Left renal cortex interstitium (tissue), 4 donors: ENCODE measurements at places on chromosomes 7 and 10.

- no peak for DNase-seq
Measured at GRCh38 chr10:29730458-29730857, 95.7 kb upstream of the SVIL start.

DNA sequence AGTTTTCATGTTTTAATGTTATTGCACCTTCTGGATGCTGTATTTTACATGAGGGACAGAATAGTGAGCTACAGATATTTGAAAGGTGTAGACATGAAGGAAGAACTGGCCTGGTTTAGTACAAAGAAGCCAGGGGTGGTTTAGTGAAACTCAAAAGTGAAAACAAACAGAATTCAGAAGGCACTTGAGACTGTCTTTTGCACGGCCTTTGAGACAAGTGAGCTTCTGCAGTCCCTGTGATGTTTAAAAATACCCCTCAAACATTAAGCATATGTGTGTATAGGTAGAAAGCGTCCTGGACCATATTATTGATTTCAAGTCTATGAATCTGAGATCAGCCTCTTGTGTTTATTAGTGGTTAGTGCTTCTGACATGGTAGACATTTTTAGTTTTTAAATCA lies 118.9 kb downstream of the CDK14 start:
- DNase-seq, result no peak

- DNase-seq, result no peak
Measured at GRCh38 chr10:71820966-71821365, 30.1 kb downstream of the PSAP start.

GRCh38 chr7:46600340-46600739 lies 679.3 kb upstream of the IGFBP3 start:
- DNase-seq, result no peak

- DNase-seq, result no peak
Measured at GRCh38 chr7:134767520-134768168, 11.8 kb upstream of the CALD1 start.

GRCh38 chr7:46032942-46033341 lies 111.9 kb upstream of the IGFBP3 start:
- DNase-seq, result no peak

DNA sequence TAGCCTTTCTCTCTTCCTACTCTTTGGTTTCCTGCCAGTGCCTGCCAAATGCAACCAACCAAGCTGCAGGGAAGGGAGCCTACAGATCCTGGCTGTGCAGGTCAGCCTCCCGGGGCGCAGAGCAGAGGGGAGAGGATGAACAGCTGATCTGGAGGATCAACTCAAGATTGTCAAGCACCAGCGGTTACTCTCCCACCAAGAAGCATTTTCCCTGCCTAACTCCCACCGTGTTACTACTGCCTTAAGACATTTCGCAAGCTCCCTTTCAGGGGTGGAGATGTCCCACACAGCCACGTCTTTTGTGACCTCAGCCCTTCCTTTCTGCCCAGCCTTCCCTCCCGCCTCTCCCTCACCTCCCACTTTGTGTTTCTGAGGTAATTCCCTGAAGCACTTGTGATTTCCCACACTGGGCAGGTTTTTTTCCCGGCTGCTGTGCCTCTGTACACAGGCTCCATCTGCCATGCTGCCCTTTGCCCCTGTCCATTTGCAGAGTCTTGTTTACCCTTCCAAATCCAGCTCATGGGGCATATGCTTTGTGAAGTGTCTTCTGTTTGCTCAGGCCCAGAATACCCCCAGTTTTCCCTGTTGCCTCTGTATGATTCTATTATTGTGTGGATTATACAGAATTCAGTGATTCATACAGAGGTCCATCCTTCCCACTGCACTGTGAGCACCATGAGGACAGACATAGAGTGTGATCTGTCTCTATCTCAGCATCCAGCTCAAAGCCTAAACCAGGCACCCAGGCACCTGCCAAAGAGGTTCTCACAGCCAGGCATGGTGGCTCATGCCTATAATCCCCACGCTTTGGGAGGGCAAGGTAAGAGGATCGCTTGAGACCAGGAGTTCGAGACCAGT lies 40.9 kb upstream of the PAPSS2 start:
- DNase-seq, result no peak

- DNase-seq, result no peak
Measured at GRCh38 chr10:103685880-103686669, 169.3 kb downstream of the SH3PXD2A start.

- DNase-seq, result no peak
Measured at GRCh38 chr7:24334012-24334411, 50.0 kb downstream of the NPY start.

- DNase-seq, result no peak
Measured at GRCh38 chr10:69506487-69506833, 55.2 kb downstream of the TSPAN15 start.

- DNase-seq, result no peak
Measured at GRCh38 chr7:40531956-40532355, 397.2 kb downstream of the SUGCT start.

- no peak for DNase-seq
Measured at GRCh38 chr10:103083266-103083976, 109.7 kb downstream of the NT5C2 start.

- no peak for DNase-seq
Measured at GRCh38 chr10:14039968-14040668, 290.6 kb downstream of the FRMD4A start.

DNA sequence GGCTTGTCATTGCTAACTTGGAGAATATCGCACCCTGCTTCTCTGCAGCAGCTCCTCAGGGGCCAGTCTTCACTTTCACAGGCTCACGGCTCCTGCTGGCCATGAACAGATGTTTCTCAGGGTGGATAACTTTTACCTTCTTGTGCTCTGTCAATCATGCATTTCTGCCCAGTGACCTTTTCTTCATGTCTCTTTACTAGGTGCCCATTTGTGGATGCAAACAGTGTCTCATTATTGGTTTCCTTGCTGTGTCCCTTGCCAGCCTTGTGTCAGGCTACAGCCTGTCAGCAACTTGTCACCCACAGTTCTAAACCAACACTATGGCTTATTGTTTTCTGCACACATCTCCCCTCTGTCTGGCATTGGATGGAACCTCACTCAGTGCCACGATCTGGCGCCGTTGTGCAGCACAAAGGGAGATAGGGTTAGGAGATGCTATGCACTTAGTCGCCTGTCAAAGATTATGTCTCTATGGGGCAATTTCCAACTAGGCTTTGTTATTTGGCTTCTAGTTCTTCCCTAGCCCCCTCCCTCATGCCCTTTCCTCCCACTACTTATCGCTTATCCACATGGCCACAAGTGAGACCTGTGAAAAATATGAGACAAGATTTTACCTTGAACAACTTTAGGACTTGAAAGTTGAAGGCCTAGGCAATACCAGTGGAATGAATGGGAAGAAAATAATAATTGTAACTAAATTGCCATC lies 45.7 kb upstream of the NXPH1 start:
- DNase-seq, result no peak

DNA sequence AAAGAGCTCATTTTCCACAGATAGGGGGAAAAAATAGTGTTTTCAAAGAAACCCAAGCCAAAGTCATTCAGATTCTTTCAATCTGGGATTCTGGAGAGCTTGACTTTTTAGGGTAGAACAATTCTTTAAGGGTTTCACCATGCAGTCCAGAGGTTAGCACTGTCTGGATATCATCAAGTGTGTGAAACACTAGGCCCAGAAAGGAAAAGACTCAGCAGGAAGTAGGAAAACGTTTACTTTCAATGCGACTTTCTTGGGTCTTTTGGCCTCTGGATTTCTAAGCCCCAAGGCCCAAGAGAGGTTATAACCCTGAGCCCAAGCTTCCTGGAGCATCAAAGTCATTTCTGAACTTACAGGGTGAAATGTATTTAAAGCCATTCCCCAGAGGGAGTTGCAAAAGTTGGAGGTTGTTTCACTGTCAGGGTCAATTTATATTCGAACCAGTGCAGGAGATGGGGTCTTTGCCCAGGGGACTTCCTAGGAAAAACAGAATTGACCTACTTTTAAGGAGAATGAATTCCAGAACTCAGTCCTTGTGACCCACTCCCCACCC lies 158.0 kb downstream of the C7orf25 start:
- DNase-seq, result no peak

- no peak for DNase-seq
Measured at GRCh38 chr10:78301891-78302738, 268.5 kb downstream of the RPS24 start.

GRCh38 chr10:17687117-17687831 lies 43.3 kb downstream of the STAM start:
- no peak for DNase-seq

DNA sequence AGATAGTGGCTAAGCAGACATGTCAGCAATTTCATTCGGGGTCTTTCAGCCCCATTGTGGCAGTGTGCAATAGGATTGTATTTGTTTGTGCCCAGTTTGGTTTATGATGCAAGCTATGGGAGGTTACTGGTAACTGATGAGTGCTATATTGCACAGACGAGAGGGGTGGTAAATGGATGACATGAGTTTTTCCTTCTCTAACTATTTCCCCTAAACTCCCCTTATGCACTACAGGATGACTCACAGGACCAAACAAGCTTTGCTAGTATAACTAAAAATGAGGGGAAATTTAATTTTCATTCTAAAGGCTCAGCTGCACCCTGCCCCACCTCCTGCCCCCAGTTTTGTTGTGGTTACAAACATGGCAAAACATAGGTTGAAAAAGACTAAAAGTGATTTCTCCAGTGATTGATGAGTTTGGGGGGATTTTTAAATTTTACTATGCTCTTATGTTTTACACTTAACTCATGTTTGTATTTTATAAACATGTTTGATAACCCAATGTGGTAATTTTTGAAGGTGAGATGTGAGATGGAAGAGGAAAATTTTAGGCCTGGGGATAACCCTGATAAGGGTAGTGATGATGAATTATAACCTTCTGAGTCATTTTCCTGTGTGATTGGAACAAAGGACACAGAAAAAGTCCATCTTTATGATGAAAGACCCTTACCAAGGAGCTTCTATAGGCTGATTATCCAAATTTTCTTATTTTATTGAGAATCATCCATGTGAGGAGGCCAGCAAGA lies 60.8 kb upstream of the NAMPT start:
- no peak for DNase-seq

GRCh38 chr7:73628504-73628903 lies 4.2 kb upstream of the MLXIPL start:
- no peak for DNase-seq

- no peak for DNase-seq
Measured at GRCh38 chr7:28921822-28922221, 36.3 kb downstream of the TRIL start.

GRCh38 chr10:97178074-97178473 lies 7.7 kb downstream of the SLIT1 start:
- DNase-seq, result no peak

- peak; percentile 42 for DNase-seq
Measured at GRCh38 chr7:43758822-43759683, 573 bp downstream of the BLVRA start.

DNA sequence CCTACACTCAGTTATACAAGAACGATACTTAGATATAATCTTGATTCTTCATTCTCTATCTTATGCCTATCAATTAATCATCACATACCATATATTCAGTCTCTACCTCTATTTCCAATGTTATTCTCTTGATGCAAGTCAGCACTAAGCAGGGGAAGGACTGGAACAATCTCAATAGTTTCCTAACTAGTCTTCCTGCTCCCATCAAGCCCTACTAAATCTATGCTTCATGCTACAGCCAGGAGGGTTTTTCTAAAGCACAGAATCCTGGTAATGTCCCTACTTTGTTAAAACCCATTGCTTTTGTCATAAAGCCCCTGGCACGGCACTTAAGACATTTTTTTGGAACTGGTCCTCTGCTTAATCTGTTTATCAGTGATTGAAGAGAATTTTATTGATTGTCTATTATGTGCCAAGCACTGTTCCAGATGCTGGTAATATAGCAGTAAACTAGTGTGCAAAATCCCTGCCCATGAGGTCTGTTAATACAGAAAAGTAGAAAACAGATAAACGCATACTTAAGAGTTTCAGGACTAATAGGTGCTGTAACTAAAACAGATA lies 323.3 kb upstream of the LRRN3 start:
- DNase-seq, result no peak

DNA sequence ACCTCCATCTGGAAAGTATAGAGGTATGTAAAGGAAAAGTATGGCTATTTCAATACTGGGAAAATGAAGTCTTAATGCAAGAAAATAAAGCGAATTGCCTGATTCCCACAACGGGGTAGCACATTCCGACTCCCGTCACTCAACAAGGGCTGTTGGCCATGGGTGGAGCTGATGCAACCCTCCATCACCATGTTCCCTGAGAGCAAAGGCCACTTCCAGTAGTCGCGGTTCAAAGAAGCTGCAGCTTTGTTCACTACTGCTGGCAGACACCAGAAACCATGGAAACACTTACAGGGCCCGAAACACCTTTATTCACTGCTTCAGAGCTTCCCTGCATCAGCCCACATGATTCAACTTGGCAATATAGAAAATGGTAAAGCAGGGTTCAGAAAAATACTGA lies 44.0 kb downstream of the TMEM26 start:
- DNase-seq, result no peak

GRCh38 chr10:126384269-126384873 lies 3.9 kb downstream of the ADAM12 start:
- DNase-seq, result no peak

DNA sequence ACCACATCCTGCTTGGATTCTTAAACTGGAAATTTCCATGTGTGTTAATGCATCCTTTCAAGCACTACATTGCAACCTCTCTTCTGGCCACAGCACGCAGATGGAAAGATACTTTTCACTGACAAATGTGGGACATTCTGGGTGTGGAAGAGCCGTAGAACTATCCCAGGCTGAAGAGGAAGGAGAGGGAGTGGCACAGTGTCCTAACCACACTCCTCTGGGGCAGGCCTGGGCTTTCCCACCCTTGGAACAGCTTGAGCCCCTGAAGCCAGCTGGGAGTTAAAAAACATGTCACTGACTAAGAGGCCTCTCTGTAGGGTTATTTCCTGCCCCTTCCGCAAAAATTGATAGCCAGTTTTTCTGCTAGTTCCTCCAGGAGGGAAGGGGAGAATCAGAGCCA lies 34.0 kb upstream of the DNMBP start:
- no peak for DNase-seq

- no peak for DNase-seq
Measured at GRCh38 chr7:16554518-16555236, 28.1 kb downstream of the LRRC72 start.

- no peak for DNase-seq
Measured at GRCh38 chr7:50807026-50807730, 24.5 kb upstream of the GRB10 start.

DNA sequence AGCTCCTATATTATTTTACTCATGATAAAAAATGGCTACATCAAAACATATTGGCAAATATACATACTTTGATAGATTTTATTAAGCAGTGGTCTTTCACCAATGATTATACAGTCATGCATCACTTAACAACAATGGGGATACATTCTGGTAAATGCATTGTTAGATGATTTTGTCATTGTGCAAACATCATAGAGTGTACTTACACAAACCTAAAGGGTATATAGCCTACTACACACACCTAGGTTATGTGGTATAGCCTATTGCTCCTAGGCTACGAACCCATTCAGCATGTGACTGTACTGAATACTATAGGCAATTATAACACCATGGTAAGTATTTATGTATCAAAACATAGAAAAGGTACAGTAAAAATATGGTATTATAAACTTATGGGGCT lies 98.9 kb upstream of the IL6 start:
- no peak for DNase-seq

GRCh38 chr7:135558881-135559280 lies 1.2 kb downstream of the NUP205 start:
- DNase-seq, result no peak
